ENCODE measurements at places on chromosomes 1 and 21. TPM values are rescaled to one million over a fixed set of nuclear protein-coding genes. Genes with fewer than 3 reads are reported as not detected.

DNA sequence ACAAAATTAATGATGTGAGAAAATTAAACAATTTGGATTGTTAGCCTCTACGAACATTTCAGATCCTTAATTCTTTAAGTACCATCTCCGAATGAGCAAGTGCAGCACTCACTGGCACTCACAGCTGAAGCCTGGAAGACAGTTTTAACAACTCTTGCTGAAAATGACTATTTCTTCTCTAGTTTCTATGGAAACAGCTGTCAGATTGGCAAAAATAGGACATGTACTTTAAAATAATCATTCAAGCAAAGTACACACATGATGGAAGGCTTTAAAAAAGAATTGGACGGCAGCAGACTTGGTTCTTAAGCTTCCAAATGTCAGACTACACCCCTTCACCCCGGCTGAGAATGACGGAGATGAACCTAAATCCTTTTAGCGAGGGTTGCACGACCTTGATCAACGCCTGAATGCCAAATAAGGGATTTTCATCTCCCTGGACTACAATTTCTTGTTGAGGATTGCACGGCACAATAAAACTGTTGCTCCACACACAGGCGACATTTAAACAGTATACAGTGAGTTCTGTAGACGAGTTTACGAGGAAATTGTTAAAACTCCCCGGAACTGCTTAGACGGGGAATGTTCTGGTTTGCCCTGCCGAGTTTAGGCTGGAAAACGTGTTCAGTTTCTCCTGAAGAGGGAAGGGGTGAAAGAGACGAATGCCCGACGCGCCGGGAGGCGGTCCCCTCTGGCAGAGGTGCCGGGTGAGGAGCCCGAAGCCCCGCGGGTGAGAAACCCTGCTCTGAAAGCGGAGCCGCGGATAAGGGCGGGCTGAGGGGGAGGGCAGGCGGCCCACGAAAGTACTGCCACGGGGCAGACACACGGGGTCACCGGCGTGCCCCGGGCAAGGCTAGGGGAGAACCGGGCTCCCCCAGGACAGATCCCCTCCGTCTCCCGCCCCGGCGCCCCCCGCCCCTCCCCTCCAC, 671 bp downstream of the OMA1 start:
- no peaks in the 10 kb centered on the region for H3K36me3 ChIP-seq
- H3K27me3 ChIP-seq: no peaks in the 10 kb centered on the region
- peak; percentile 50 for DNase-seq
- H3K27ac ChIP-seq: peak overlapping the region; percentile 87

Gene RSPH1
- 0.43 TPM for total RNA-seq

Gene DSCAM
- total RNA-seq: 0.18 TPM

Gene SPATA17
- total RNA-seq: 1.6 TPM

- H3K36me3 ChIP-seq: no peaks in the 10 kb centered on the region
- no peaks in the 10 kb centered on the region for H3K27me3 ChIP-seq
- H3K27ac ChIP-seq: no peak overlapping the region
- DNase-seq: no peak
- H3K4me3 ChIP-seq: no peak overlapping the region
Observed at GRCh38 chr1:97767381-97767780, 153.5 kb downstream of the DPYD start.

Gene LRRC40
- total RNA-seq: 18.3 TPM

All from astrocyte (in vitro differentiated cells and primary cell).